ENCODE measurements at places on chromosomes 1 and 21.
A peak's percentile ranks its signal among the peaks of the same experiment; 100 is the strongest.

GRCh38 chr21:46194374-46195334, 10.4 kb upstream of the SPATC1L start:
- no peak for DNase-seq

- no peak for DNase-seq
Measured at GRCh38 chr1:94115254-94115899, 5.6 kb downstream of the ABCA4 start.

DNA sequence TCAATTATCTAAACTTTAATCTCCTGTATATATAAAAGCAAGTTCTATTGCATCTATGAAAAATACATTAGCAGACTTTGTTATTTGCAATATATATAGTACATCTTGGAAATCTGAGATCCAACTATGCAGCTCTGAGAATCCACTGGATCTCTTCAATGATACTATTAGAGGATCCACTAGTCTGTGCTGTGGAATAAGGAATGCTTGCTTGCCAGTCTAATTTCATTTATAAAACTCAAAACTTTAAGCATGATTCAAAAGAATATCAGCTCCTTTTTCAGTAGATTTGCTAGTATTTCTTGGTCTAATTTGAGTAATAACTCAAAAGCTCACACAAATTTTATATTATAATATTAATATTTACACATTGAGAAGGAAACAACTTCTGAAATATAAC, 115.1 kb downstream of the SPATA6 start:
- DNase-seq, result no peak

DNA sequence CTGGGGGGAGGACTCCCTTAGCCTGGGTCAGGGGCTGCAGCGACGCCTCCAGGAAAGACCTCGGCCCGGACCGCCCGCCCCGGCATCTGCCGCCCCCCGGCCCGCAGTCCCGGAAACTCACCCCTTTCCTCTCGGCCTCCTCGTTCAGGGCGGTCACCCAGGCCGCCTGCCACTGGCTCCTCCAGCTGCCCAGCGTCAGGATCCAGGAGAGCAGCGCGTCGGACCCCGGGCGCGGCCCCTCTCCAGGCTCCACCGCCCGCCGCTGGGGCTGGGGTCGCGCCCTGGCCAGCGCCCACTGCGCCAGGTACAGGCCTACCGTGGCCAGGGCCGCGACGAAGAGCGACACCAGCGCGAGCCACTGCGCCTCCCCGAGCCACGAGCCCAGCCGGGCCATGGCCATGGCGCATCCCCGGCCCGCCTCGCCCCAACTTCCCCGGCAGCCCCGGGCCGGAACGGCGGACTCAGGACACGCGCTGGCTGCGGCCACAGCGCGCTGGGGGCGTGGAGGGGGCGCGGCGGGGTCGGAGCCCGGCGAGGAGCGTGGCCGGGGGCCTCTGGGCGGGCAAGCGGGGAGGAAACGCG, 478 bp downstream of the C2CD2 start:
- DNase-seq, result no peak

- DNase-seq, result no peak
Measured at GRCh38 chr1:30184393-30185141, 538.8 kb downstream of the MATN1 start.

- peak; percentile 49 for DNase-seq
Measured at GRCh38 chr21:43812139-43812821, 22.9 kb downstream of the RRP1 start.

GRCh38 chr1:41361495-41362356, 492 bp downstream of the FOXO6 start:
- DNase-seq, result no peak

- no peak for DNase-seq
Measured at GRCh38 chr1:207049974-207050391, 1.0 kb downstream of the YOD1 start.

- no peak for DNase-seq
Measured at GRCh38 chr1:117029685-117030084, 28.1 kb downstream of the CD101 start.

DNA sequence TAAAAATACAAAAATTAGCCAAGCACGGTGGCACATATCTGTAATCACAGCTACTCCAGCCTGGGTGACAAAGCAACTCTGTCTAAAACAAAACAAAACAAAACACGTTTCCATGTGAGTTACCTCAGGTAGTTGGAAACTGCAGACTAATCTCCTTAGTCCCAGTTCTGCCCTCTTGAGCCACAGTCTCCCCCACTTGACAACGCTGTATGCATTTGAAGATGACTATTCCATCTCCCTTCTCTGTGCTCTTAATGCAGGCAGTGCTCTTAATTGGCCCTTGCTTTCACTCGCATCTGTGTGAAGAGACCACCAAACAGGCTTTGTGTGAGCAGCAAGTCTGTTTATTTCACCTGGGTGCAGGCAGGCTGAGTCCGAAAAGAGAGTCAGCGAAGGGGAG, 19.6 kb upstream of the DHCR24 start:
- no peak for DNase-seq

DNA sequence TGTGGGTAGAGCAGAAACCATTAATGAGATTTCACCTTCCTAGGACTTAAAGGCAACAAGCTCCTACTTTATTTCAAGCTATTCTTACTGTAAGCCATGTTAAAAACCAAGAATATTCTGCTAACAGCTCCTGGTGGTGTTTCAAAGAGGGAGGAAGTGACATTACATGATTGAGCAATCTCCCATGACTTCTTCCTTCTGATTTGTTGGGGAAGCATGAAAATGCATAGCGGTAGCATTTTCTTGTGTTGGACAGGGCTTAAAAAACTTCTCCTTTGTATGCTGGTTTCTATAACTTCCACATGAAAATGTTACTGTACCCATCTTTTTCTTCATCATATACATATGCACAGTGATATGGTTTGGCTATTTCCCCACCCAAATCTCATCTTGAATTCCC, 297.0 kb upstream of the SNX7 start:
- no peak for DNase-seq

GRCh38 chr1:88649932-88650331, 34.1 kb upstream of the PKN2 start:
- DNase-seq, result no peak

- DNase-seq, result no peak
Measured at GRCh38 chr1:45854724-45855123, 51.3 kb downstream of the MAST2 start.

- DNase-seq, result no peak
Measured at GRCh38 chr1:199312626-199313025, 673.8 kb downstream of the PTPRC start.
